Activated CD8-positive, alpha-beta memory T cell treated with anti-CD3 and anti-CD28 coated beads for 1 hour (primary cell): ENCODE measurements at places on chromosomes 1 and 21.

GRCh38 chr1:100100202-100100601 is 32.5 kb downstream of the SASS6 start:
- no peak for DNase-seq

DNA sequence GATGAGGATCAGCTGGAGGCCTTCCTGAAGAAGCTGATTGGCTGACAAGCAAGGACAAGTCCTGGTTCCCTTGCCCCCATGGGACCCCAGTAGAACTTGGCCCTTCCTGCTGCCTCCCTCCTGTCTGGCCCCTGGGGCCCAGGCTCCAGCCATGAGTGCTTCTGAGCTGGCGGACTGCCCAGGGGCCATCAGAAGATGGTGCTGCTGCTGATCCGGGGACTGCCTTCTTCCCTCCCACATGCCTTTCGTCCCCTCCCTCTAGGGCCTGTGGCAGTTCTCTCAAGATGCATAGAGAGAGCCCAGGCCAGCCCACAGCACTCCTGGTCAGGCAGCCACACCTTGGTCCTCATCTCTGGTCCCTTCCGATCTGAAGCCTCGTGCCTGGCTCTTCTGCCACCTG is 57.9 kb upstream of the PRKACB start:
- no peak for DNase-seq

GRCh38 chr1:228508840-228509415 is 21.7 kb downstream of the RNF187 start:
- no peak for DNase-seq

- DNase-seq = no peak
These were observed 508.3 kb upstream of the PKN2 start for GRCh38 chr1:88175631-88176226.

DNA sequence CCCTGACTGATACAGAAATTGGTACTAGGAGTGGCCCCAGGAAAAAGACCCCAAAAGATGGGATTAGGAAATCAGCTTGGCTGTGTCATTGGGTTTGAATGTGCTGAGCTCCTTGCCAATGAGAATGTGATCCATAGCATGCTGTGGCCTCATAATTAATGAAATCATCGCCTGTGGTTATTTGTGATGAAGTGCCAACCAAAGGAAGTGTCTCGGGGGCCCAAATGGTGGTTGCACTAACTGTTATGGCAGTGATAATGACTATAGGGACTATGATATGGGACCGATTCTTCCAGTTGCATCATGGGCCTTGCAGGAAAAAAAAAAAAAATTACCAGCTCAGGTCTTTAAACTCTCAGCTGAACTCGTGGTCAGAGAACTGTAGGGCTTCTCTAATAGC is 15.4 kb upstream of the ZDHHC18 start:
- DNase-seq = no peak

GRCh38 chr1:104266612-104267011 is 516.9 kb downstream of the AMY1C start:
- DNase-seq = no peak

GRCh38 chr1:218741852-218742251 is 396.7 kb downstream of the TGFB2 start:
- no peak for DNase-seq
